ENCODE measurements at places on chromosomes 1 and 21.

DNA sequence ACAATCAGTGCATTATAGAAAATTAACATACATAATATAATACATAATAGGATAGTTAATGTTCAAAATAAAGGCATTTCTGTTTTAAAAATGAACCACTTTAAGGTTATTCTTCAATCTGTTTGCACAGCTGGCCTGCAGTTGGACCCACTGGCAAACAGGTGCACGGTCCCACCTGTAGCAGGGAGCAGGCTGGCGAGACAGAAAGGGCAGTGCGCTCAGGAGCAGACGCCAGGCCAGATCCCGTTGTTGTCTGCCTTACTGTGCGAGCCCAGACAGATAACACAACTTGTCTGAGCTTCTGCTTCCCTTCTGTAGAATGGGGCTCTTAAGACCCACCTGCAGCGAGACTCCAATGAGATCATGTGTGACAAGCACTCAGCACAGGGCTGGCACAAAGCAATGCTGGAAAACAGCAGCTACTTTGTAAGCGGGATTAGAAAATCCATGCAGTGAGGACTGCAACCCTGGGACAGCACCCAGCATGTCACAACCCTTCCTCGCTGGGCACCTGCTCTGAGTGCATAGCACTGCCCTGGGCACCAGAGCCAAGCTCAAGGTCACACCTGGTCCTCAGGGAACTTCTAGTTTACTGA lies 33.5 kb downstream of the VPS26C start:
- no peak for DNase-seq

GRCh38 chr1:245956225-245956624 lies 550.9 kb downstream of the SMYD3 start:
- DNase-seq = no peak

DNA sequence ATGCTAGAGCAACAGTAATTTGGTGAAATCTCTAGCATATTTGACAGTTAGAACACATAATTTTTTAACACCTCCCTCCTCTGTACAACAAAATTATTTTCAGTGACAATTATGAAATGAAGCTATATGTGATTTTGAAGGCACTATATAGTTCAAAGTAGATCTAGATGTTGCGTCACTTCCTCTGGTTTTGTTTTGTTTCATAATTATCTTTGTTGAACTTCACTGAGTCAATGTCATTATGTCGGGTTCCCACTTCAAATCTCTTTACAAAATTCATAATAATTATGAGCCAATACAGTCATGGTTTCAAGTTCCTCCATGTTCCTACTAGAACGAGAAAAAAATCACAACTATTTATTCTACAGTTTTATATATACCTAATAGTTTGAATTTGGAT lies 254.8 kb upstream of the PLXNA2 start:
- no peak for DNase-seq

DNA sequence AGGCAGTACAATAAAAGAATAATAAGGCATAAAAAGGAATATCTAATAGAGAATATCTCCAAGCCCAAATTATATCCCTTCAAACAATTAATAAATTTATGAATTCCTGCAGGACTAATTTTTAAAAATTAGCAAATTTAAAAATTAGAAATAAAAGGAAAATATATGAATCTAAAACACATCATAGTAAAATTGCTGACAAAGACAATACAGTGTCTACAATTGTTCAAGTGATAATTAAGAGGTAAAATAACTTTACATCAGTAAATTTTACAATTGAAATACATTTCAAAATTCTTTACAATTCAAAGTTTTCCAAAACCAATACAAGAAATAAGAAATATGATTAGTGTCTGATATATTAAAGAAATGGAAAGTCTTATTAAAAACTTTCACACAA lies 22.8 kb upstream of the OLFM3 start:
- no peak for DNase-seq

DNA sequence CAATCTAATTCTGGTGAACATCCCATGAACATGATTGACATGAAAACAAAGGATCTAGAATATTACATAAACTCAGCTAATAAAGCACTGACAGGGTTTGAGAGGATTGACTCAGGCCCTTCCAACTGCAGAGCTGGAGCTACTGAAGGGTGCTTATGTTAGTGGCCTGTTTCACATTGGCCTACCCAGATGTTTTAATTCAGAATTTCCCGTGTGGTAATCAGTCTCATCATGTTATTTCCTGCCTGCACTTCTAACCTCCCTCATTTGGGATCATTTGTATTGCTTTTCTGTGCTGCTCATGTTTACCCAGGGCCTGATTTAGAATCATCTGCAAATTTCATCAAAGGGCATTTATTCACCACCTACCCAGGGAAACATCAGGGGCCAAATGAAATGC lies 270.3 kb downstream of the PLPP3 start:
- no peak for DNase-seq

- DNase-seq = no peak
These were observed 105.2 kb downstream of the SUSD4 start for GRCh38 chr1:223258751-223259198.

- no peak for DNase-seq
These were observed 485.4 kb downstream of the AMY1C start for GRCh38 chr1:104235141-104235540.

DNA sequence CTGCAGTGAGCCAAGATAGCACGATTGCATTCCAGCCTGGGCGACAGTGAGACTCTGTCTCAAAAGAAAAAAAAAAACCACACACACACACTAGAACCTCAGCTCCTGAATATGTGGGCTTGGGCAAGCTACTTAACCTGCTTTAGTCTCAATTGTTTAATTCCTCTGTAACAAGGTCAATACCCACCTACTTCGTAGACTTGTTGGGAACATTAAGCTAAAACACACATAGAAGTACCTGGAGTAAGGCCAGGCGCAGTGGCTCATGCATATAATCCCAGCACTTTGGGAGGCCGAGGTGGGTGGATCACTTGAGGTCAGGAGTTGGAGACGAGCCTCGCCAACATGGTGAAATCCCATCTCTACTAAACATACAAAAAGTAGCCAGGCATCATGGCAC lies 77.1 kb downstream of the CLSTN1 start:
- DNase-seq = no peak
